ENCODE measurements at places on chromosomes 7 and 10.

DNA sequence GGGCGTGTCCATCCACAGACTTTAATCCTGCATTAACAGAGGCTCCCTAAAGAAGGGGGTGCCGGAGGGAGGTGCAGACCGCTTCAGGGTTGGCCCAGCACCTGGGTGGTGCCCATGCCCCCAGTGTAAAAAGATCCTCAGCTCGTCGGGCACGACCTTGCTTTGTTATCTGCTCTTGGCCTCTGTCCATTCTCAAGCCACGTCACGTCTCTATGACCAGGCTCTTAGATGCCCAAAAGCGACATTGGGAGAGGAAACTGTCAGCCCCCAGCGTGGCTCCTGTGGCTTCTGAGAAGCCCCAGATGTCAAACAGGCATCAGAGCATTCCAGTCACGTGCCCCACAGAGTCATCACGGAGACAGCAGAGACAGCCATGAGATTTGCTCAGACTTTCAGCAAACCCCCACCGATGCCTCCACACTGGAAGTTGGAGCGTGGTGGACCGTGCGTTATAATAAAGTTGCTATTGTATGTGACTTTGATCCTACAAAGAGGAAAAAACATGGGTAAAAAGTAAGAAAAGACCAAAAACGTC, 55.5 kb downstream of the PTPRN2 start:
- no peak overlapping the region for H3K27ac ChIP-seq
- H3K36me3 ChIP-seq: no peaks in the 10 kb centered on the region
- peaks cover 5% of the 10 kb centered on the region for H3K4me1 ChIP-seq
- H3K4me3 ChIP-seq: no peak overlapping the region
- peaks cover 13% of the 10 kb centered on the region for H3K27me3 ChIP-seq

GRCh38 chr10:95429639-95430038, 131.5 kb downstream of the SORBS1 start:
- DNase-seq: peak; percentile 85
- H3K4me1 ChIP-seq: peaks cover 11% of the 10 kb centered on the region
- H3K4me3 ChIP-seq: no peak overlapping the region
- H3K27me3 ChIP-seq: peaks cover 10% of the 10 kb centered on the region

DNA sequence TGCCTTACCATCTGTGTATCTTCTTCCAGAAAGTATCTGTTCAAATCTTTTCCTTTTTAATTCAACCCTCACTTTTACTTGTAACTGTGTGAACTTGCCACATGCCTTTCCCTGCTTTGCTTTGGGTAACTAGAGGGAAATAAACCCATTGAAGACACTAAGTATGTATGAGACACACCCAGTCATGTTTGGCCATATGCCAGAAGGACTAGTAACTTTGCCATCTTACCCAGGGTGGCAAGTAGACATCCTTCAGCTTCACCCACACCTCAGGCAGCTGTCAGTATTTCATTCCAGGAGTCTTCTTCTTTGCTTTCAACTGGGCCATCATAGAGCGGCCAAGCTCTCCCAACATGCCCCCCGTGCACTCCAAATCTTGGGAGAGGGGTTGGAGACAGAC, 323.1 kb downstream of the TNS3 start:
- no peaks in the 10 kb centered on the region for H3K27me3 ChIP-seq
- peak; percentile 29 for DNase-seq
- no peak overlapping the region for H3K27ac ChIP-seq
- H3K4me3 ChIP-seq: no peak overlapping the region
- H3K36me3 ChIP-seq: no peaks in the 10 kb centered on the region

DNA sequence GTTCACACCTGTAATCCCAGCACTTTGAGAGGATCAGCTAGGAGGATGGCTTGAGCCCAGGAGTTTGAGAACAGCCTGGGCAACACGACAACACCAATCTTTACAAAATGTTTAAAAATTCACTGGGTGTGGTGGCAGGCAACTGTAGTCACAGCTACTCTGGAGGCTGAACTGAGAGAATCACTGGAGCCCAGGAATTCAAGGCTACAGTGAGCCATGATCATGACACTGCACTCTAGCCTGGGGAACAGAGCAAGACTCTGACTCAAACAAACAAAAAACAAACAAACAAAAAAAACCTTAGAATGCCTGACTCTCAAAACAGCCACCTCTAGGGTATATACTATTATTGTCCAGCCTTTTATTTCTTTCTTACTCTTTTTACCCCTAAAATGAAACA, 56.5 kb upstream of the PAPSS2 start:
- H3K36me3 ChIP-seq: no peaks in the 10 kb centered on the region
- peaks cover 5% of the 10 kb centered on the region for H3K4me1 ChIP-seq
- no peaks in the 10 kb centered on the region for H3K27me3 ChIP-seq
- H3K27ac ChIP-seq: no peak overlapping the region
- DNase-seq: no peak
- H3K4me3 ChIP-seq: no peak overlapping the region

GRCh38 chr7:9250876-9251275, 817.5 kb downstream of the NXPH1 start:
- H3K4me3 ChIP-seq: no peak overlapping the region
- H3K36me3 ChIP-seq: no peaks in the 10 kb centered on the region
- DNase-seq: no peak
- H3K27me3 ChIP-seq: peaks cover 39% of the 10 kb centered on the region
- H3K27ac ChIP-seq: no peak overlapping the region

DNA sequence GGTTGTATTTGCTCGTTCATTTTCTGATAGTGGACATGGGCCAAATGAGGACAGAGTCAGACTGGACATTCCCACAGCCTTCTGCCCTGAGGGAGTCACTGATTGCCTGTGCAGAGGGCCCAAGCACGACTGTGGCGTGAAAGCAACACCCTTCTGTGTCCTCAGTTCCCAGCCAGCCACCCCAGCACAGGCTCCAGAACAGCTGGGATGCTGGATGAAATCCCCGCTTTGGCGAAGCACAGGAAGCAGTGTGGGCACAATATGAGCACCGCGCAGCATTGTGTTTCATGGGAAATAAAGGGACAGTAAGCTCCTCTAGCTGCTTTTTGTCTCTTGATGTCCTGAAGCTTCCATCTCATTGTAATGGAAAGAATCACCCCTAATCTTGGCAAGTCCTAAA, 20.5 kb downstream of the TRIL start:
- no peaks in the 10 kb centered on the region for H3K36me3 ChIP-seq
- H3K27me3 ChIP-seq: no peaks in the 10 kb centered on the region
- no peak overlapping the region for H3K4me3 ChIP-seq

GRCh38 chr7:176381-176780, 16.0 kb upstream of the FAM20C start:
- DNase-seq: no peak
- H3K4me3 ChIP-seq: no peak overlapping the region
- H3K4me1 ChIP-seq: no peaks in the 10 kb centered on the region
- no peak overlapping the region for H3K27ac ChIP-seq
- peaks cover 25% of the 10 kb centered on the region for H3K27me3 ChIP-seq

DNA sequence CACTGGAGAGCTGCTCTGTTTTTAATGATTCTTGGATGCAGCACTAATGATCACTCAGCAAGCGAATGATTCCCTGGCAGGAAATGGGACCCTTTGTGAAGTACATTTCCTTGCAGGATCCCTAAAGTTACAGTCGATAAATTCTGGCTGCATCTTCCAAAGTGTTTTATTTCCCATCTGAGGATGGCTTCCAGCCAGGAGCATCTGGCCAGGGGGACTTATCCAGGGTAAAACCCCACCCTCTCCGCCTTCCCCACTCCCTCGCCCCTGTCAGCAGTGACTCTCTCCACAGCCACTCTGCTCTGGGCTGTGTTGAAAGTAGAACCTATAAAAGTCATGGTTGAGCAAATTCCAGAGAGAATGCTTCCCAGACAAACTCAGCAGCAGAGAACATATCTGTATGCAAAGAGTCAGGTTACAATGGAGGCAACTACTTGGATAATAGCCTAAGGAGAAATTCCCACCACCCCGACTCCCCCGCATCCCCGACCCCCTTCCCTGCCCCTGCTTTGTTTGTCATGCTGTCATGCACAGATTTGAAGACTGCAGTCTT, 111.0 kb upstream of the ANLN start:
- no peak overlapping the region for H3K27ac ChIP-seq
- H3K4me3 ChIP-seq: no peak overlapping the region
- H3K36me3 ChIP-seq: no peaks in the 10 kb centered on the region
- no peaks in the 10 kb centered on the region for H3K27me3 ChIP-seq
- no peak for DNase-seq
- peaks cover 21% of the 10 kb centered on the region for H3K4me1 ChIP-seq

GRCh38 chr7:142646386-142647140, 102.7 kb upstream of the PRSS1 start:
- H3K27ac ChIP-seq: no peak overlapping the region
- no peaks in the 10 kb centered on the region for H3K36me3 ChIP-seq
- no peak overlapping the region for H3K4me3 ChIP-seq
- peaks cover 100% of the 10 kb centered on the region for H3K27me3 ChIP-seq

DNA sequence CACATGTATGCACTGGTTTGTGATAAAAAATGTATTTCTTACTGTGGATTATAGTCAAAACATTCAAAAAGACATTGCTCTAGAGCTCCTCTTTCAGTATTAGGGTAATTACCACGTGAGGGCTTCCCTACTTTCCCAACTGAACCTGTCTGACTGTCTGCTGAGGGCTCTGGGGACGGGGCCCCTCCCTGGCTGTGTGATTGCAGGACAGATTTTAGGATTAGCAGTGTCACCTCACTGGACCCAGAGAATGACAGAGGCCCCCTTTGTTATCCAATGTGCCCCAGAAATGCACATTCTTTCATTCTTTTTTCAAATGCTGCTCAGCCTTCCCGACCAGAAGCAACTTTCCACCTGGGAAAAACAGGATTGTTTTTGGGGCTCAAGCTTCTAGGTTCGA, 43.6 kb upstream of the MXI1 start:
- no peaks in the 10 kb centered on the region for H3K4me1 ChIP-seq
- H3K4me3 ChIP-seq: no peak overlapping the region
- H3K36me3 ChIP-seq: no peaks in the 10 kb centered on the region
- no peak for DNase-seq
- no peak overlapping the region for H3K27ac ChIP-seq

DNA sequence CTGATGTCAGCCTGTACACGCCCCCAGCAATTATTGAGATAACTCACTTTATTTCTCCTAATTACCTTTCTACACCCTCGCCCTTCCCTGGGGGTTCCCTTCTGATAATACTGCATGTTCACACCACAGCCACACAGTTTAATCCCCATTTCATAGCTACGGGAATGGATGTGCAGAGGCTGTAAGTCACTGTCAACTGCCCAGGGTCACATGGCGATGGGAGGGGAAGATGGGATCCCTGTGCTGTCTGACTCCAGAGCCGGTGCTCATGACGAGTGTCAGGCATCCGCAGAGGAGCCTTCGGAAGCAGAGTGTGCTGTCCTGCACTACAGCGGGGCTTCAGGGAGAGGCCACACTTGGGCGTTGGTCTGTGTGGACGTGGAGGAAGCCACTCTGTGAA, 688.7 kb downstream of the SDK1 start:
- H3K27ac ChIP-seq: no peak overlapping the region
- peaks cover 14% of the 10 kb centered on the region for H3K27me3 ChIP-seq
- H3K4me3 ChIP-seq: no peak overlapping the region
- H3K4me1 ChIP-seq: no peaks in the 10 kb centered on the region

- H3K4me3 ChIP-seq: no peak overlapping the region
- H3K36me3 ChIP-seq: no peaks in the 10 kb centered on the region
- peaks cover 16% of the 10 kb centered on the region for H3K4me1 ChIP-seq
- peak; percentile 75 for DNase-seq
- H3K27ac ChIP-seq: no peak overlapping the region
Observed at GRCh38 chr10:59079386-59080226, 96.8 kb upstream of the PHYHIPL start.

GRCh38 chr10:48366261-48366660, 59.8 kb downstream of the MAPK8 start:
- DNase-seq: no peak
- H3K4me1 ChIP-seq: peaks cover 18% of the 10 kb centered on the region
- no peak overlapping the region for H3K27ac ChIP-seq
- no peaks in the 10 kb centered on the region for H3K27me3 ChIP-seq
- no peak overlapping the region for H3K4me3 ChIP-seq
- no peaks in the 10 kb centered on the region for H3K36me3 ChIP-seq

All from MCF 10A (cell line).